Stimulated activated CD4-positive, alpha-beta T cell treated with anti-CD3 and anti-CD28 coated beads, Interleukin-4, amount 100 ng/mL, for 4 hours (primary cell): ENCODE measurements at places on chromosomes 13 and 19.

GRCh38 chr19:29976151-29976943 is 34.3 kb downstream of the URI1 start:
- no peak for DNase-seq

DNA sequence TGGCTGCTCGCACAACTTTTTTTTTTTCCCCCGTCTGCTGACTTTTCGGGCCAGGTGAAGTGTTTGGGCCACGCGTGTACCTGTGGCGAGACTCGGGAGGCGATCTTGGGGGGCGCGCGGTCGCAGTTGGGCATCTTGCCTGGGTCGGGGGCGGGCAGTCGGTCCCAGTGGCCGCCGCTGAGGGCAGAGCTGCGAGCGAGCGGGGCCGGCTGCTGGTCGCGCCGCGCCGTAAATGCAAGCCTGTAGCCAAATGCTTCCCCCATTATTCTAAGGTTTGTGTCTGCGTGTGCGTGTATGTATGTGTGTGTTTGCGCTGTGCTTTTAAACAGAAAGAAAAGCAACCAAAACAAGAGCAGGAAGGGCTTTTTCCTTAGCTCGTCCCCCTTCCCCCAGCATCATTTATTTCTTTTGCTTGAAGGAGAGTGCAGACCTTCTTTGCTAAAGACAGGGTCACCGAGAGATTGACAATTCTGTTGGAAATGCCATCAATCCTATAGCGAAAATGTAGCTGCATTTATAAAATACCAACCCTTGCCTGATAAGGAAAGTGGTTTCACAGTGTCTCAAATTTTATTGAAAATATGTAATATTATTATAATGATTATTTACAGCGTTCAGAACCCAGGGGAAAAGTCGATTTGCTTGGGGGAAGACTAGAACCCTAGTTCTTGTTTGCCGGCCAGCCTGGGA is 143.2 kb upstream of the ZNF536 start:
- no peak for DNase-seq

- DNase-seq = no peak
Observed at GRCh38 chr13:33624253-33624652, 193.7 kb upstream of the RFC3 start.

- no peak for DNase-seq
Observed at GRCh38 chr19:58134244-58134643, 16.3 kb downstream of the ZNF329 start.

GRCh38 chr13:50125304-50125553 is 110.0 kb downstream of the KCNRG start:
- DNase-seq = no peak

- DNase-seq = no peak
Observed at GRCh38 chr13:36068566-36068965, 62.6 kb downstream of the DCLK1 start.

DNA sequence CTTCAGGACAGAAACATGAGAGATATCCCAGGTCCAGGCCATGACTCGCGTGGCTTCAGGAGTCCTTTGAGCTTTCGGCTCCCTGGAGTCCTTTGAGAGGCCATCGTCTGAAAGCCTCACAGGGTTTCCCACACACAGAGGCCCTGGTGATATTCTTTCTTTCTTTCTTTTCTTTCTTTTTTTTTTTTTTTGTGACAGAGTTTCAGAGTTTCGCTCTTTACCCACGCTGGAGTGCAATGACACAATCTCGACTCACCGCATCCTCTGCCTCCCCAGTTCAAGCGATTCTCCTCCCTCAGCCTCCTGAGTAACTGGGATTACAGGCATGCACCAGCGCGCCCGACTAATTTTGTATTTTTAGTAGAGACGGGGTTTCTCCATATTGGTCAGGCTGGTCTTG is 5.5 kb downstream of the SIN3B start:
- no peak for DNase-seq

- no peak for DNase-seq
Observed at GRCh38 chr19:4295972-4296771, 6.0 kb downstream of the TMIGD2 start.

DNA sequence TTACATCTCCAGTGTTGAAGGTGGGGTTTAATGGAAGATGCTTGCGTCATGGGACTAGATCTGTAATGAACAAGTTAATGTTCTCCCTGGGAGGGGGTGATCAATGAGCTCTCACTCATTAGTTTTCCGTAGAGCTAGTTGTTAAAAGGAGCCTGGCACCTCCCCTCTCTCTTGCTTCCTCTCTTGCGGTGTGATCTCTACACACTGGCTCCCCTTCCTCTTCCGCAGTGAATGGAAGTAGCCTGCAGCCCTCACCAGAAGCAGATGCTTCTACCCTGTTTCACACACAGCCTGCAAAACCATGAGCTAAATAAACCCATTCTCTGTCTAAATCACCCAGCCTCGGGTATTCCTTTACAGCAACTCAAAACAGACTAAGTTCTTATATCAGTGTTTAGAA is 318.8 kb downstream of the SLITRK1 start:
- no peak for DNase-seq

DNA sequence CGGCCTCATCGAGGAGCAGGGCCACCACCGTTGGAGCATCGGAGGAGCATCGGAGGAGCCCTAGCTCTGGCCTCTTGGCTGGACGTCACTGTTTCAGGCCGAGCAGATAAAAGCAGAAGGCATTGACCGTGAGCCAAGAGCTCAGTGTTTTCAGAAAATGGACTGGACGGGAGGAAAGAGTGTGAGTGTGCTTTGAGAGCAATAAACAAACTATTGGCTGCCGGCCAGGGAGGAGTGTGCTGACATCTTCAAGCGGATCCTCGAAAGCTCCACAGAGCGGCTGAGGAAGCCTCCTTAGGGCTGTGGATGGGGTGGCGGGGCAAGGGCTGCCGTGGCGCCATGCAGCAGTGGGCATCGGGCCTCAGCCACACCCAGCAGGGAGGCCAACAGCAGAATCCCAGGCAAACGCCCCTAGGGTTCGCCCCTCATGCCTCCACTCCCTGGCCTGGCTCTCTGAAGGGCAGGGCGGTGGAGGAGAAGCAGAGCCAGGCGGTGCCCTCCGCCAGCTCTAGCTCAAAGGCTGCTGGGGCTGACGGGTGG is 41.8 kb downstream of the IRS2 start:
- no peak for DNase-seq

- no peak for DNase-seq
Observed at GRCh38 chr19:56270676-56271075, 1.9 kb upstream of the EDDM13 start.

DNA sequence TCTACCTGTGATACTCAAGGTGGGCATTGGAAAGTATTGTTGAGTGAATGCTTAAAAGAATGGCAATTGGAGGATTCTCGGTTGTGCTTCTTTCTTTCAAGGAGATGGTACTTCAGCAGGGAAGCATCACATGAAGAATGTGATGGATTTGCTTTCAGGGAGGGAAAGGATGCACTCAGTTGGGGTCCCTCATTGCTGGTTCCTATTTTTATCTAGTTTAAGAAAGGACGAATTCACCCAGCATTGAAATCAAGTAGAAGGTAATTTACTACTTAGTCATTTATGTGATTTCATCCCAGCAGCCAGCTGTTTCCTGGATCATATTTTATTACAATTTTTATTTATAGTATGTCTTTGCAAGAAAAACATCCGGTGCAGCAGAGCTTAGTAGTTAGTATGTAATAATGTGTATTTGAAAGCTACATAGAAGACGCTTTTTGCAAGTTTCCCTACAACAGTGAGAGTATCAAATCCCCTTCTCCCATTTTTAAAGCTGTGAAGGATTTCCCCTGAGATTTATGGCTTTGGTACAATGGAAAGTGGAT is 417.9 kb downstream of the GPC5 start:
- DNase-seq = no peak

DNA sequence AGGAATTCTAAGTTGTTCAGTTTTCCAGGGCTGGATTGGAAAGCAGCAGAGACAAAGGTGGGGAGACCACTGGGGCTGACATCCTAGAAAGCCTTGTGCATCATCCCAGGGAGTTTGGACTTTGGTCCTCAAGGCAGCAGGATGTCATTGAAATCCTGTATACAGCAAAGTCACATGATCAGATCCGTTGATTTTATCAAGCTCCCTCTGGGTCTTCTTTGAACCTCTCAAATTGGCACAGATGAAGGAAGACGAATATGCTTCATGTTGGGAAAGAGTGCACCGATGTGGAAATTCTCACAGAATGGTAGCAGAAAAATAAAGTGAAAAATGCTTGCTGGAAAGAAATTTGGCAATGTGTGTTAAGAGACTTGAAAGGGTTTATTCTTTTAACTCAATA is 149.8 kb upstream of the TMTC4 start:
- DNase-seq = no peak

- DNase-seq = no peak
Observed at GRCh38 chr13:96629331-96629730, 364.9 kb downstream of the OXGR1 start.

- DNase-seq = no peak
Observed at GRCh38 chr19:19443902-19444680, 38.6 kb downstream of the GATAD2A start.

DNA sequence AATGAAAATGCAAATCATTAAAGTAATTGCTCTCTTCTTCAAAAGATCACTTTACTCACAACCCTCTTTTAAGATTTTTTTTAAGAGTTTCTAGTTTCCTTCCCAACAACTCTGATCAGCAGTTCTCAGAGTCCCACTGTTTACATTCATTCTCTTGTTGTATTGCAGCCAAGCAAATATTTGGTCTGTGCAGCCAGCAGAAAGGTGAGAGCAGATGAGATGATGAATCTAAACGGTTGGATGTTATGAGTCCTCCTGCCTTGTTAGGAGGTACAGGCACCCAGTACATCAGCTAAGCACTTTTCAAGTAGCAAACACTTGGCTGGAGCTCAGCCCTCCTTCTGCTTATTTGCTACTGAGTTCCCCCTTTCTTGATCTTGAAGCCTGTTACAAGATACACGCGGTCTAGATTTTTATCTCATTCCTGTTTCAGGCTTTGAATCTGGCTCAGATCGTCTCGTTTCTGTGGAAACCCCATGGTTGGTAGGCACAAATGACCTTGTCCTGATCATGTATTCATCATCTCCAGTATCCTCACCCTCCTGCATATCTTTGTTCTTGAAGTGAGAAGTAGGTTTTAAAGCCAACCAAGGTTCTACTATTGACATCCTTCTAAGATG is 300.7 kb downstream of the DCT start:
- DNase-seq = no peak

DNA sequence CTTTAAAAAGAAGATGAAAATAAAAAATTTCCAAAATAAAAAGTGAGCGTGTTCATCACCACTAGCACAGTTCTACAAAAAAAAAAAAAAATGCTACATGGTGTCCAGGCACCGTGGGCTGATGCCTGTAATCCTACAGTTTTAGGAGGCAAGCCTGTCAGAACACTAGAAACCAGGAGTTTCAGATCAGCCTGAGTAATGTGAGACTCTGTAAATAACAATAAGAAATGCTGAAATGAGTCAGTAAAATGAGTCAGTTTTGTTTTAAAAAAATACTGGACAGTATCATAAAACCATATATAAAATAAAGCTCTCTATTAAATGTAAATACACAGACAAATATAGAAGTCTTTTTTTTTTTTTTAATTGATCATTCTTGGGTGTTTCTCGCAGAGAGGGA is 30.0 kb downstream of the ZNF91 start:
- no peak for DNase-seq

DNA sequence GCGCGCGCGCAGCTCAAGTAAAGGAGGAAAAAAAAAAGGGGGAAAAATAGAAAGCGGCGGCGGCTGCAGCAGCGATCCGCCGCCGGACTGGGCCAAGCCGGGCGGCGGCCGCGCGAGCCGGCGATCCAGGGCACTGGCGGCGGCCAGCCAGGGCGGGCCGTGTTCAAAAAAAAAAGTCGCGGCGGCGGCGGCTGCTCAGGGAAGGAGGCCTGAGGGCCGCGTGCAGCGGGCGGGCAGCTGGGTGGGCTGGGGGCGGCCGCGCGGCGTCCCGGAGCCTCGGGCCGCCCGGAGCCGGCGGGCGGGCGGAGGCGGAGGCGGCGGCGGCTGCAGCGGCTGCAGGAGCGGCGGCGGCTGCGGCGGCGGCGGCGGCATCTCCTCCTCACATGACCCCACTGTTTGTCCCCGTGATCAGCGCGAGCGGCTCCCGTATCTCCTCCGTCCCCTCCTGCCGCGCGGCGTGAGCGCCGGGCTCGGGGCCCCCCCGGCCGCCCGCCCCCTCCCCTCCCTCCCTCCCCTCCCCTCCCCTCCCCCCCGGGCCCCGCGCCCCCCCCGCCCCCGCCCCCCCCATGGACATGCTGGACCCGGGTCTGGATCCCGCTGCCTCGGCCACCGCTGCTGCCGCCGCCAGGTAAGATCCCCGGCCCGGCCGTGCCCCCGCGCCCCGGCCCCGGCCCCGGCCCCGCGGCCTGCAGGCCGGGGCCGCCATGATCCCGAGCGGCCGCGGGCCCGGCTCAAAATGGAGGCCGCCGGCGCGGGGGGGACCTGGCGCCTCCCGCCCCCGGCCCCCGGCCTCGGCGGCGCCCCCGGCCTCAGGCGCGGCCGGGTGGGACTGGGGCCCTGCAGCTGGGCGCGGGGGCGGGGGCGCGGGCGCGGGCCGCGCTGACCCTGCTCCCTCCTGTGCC is at the start of gene USF2:
Gene USF2 (plus strand): TSS at position 427 of the 902 bp plus-strand sequence. CDS start 140 bp downstream, at position 567.
- peak; percentile 42 for DNase-seq

DNA sequence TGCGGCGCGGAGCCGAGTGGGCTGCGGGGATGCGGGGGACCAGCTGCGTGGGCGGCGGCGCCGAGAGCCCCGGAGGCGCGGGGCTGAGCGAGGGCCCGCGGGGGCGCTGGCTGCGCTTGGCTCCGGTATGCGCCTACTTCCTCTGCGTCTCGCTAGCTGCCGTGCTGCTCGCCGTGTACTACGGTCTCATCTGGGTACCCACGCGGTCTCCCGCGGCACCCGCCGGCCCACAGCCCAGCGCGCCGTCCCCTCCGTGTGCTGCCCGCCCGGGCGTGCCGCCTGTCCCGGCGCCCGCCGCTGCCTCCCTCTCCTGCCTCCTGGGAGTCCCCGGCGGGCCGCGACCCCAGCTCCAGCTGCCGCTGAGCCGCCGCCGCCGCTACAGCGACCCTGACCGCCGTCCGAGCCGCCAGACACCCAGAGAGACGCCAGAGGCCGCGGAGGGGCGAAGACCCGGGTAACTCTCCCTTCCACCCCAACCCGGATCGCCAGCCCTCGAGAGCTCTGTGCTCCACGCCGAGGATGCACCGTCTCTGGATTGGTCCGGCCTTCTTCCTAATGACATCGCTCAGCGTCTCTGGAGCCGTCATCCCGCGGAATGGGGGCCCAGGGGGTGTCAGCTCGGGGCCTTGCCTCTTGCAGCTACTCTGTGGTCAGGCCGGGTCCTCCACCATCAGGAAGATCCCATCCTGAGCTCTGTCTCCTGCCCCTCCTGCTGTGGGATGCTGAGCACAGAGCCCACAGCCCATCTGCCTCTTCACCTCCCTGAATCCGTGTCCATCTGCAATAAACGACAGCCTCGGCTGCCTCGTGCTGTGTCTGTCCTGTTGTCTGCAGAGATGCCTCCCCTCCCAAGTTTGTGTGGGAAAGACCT is 441 bp downstream of the INAFM1 start:
- peak; percentile 17 for DNase-seq

GRCh38 chr19:6065685-6066374 is 44.5 kb downstream of the RFX2 start:
- peak; percentile 36 for DNase-seq
